ENCODE measurements at places on chromosomes 12 and 14.

GRCh38 chr12:54311051-54311450 is 10.2 kb upstream of the NFE2 start:
- no peak for DNase-seq

- DNase-seq: peak; percentile 52
Measured at GRCh38 chr14:21525962-21526671, at the start of gene SALL2. TSS of gene SALL2 (minus strand) at chr14:21526346. CDS start at chr14:21526127, 219 bp downstream.

DNA sequence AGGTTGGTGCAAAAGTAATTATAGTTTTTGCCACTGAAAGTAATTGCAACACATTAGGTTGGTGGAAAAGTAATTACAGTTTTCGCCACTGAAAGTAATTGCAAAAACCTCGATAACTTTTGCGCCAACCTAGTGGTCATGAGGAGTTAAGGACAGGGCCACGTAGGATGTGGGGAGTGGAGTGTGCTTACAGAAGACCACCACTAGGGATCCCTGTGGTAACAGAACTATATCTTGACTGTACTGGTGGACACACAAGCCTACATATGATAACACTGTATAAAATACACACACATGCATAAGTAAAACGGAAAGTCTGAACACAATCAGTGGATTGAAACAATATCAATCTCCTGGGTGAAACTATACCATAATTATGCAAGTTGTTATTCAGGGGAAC is 187.4 kb upstream of the ABCD2 start:
- DNase-seq: no peak

DNA sequence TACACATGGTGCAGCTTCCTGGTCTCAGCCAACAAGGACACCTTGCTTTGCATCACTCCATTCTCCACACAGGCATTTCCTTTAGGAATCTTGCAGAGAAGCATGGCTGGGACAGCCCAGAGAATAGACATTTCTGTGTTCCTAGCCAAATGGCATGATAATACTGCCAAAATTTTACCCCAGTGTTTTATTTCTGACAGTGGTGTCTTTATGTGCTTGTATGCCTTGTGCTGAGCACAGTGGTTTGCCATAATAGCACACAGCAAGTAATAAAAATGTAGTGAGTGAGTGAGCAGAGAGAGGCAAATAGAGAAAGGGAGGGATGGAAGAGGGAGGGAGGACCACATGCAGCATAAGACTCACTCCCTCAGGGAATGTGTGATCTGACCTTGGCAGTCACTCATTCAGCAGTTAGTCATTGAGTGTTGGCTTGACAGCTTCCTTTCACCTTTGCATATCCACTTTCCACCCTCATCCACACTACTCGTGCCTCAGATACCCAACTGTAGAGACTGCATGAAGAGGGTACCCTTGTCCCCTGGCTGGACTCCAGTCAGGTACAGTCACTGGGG is 212.8 kb upstream of the CCDC196 start:
- no peak for DNase-seq

- no peak for DNase-seq
Measured at GRCh38 chr14:37585971-37586796, 8.9 kb downstream of the FOXA1 start.

GRCh38 chr12:50082644-50083043 is 2.5 kb upstream of the SMARCD1 start:
- DNase-seq: no peak

- no peak for DNase-seq
Measured at GRCh38 chr14:21476523-21476924, 235 bp downstream of the RAB2B start.

DNA sequence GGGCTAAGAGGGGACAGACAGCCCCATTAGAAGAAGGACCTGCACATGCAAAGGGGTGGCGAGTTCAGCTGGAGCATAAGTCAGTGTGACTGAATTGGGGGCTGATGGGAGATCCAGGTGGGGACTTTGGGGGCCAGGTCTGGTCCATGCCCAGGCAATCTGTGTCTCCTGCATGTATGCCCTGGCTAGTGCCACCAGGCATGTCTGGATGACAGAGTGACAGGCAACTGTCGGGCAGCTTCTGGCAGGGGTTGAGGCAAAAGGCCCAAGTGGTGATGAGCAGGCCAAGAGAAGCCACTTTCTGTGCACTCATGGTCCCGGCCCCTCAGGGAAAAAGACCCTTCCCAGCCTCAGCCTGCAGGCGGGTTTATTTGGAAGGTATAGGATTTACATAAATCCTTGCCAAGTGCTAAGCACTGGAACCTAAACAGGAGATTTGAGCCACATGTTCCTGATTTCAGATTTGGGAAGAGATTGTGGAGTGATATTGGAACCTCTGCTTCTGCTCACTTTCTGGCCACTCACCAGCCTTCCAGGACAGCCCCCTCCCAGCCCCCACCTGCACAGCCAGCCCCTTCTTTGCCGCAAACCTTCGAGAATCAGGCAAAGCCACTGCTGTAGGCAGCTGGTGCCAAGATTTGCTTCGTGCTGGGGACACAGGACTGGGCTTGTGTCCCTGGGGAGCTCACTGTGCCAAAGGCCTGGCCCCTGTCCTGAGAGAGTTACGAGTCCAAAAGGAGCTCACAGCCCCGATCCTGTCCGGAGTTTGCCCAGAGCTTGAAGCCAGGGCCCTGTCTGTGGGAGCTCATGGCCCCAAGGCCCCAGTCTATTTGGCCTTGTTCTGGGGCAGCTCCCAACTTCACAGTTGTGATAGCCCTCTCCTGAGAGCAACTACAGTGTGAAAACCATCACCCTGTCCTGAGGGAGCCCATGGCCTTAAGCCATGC is 232.5 kb upstream of the RTL1 start:
- DNase-seq: no peak

- DNase-seq: no peak
Measured at GRCh38 chr14:99574099-99574880, 29.7 kb downstream of the CCDC85C start.

DNA sequence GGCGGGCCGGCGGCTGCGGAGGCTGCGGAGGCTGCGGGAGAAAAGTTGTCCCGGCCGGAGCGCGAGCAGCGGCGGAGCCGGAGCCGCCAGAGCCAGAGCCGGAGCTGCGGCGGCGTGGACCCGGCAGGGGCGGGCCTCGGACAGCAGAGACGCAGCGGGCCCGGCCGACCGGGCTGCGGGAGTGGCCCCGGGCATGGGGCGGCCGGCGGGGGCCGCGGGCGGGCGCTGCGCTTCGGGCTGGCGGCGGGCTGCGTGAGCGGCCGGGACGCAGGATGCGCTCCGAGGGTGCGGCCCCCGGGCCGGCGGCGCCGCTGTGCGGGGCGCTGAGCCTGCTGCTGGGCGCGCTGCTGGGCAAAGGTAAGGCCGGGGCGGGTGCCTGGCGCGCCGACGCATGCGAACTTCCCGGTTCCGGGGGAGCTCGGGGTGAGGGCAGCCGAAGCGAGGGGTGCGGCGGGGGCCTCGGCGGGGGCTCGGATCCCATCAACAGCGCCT is at the start of gene TMEM132C:
TMEM132C (plus strand) TSS at position 40 of the 492 bp plus-strand sequence; CDS start at position 273, 233 bp downstream.
- no peak for DNase-seq

GRCh38 chr12:116368196-116369194 is 91.0 kb upstream of the MED13L start:
- no peak for DNase-seq

DNA sequence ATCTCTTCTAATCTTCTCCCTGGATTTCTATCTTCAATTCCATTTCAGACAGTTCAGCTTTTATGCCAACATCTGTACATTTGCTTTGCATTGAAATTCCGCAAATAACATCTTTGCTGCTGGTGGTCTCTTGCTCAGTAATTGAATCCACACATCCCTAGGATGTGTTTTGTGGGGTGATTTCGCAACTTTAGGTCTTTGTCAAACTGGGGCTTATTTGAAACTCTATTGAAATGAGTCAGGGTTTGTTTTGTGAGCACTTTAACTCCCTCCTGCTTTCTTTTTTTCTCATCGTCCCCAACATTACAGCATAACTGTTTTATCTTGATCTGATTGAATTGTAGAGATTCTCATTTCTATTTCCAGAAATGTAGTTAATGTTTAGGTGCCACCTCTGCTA is 404.3 kb downstream of the NPAS3 start:
- DNase-seq: no peak

- DNase-seq: no peak
Measured at GRCh38 chr14:28879573-28879996, 113.0 kb downstream of the FOXG1 start.

DNA sequence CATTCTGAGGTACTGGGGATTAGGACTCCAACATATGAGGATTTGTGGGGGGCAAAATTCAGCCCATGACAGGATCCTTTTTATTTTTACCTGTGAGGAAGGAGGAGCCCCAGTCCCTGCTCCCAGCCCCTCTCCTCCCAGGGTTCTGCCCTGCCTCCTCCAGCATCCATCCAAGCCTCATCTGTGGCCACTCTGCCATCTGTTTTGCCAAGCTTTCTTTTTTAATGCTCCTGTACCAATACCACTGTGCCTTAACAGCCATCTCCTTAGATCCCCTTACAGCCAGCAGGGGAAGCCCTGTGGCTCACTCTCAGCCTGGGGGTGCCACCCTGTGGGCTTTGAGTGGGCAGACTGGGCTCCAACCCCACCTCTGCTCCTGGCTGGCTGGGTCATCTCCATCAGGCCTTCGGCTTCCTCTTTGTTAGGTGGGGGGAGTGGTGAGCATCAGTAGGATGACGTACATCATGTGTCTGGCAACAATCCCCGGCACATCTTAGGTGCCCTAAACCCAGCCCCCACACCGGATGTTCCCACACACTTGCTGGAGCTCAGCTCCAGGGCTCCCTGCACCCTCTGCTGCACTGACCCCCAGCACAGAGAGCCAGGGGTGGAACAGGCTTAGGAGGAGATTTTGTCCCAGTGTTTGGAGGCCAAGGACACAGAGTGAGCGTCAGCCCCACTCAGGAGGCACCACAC is 40.2 kb downstream of the CYP46A1 start:
- no peak for DNase-seq

DNA sequence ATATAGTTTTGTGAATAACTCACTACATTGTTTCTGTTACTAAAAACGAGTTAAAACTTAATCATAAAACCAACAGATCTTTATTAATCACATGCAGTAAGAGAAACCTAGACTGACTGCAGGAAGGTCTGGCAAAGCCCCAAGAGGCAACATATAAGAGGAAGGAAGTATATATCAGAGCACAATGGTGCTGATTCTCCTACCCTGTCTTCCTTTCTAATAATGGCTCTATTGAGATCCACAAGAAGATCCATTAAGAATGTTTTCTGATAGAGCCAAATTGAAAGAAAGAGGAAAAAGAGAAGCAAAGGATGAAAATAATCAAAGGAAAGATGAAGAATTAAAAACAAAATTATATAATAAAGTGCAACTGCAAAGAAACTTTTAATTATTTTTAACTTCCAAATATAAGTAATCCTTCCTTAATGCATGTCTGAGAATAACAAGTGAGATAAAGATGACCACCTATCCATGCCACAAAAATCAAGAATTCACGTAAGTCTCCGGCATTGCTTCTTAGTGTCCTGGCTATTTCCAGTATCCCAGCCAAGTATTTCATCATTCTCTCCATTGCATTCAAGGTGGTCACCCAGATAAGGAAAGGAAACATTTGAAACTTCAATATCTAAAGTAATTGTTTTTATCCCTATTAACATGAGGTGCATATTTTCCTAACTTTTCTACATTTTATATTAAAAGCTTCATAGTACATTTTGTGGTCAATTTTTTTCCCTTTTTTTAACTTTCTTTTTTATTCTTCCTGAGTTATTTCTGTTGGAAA is 62.2 kb downstream of the SOX5 start:
- no peak for DNase-seq

- no peak for DNase-seq
Measured at GRCh38 chr12:60863421-60863820, 1267.6 kb downstream of the SLC16A7 start.

DNA sequence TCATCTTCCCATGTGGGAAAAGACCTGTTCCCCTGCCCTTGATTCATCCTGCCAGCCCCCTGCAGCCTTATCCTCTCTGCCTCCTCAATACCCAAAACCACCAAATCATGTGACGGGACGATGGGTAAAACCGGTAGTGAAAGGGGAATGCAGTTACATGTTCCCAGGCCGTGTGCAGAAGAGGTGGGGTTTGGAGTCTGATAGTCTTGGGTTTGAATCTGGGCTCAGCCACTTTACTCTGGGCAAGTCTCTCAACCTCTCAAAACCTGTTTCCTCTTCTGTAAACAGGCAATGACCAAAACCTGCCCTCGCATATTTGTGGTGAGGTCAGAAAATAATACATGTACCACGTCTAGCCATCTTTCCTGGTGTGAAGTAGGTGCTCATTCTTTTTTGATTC is 123.0 kb downstream of the PLXNC1 start:
- DNase-seq: no peak

GRCh38 chr14:96095058-96095457 is 55.9 kb downstream of the C14orf132 start:
- no peak for DNase-seq

DNA sequence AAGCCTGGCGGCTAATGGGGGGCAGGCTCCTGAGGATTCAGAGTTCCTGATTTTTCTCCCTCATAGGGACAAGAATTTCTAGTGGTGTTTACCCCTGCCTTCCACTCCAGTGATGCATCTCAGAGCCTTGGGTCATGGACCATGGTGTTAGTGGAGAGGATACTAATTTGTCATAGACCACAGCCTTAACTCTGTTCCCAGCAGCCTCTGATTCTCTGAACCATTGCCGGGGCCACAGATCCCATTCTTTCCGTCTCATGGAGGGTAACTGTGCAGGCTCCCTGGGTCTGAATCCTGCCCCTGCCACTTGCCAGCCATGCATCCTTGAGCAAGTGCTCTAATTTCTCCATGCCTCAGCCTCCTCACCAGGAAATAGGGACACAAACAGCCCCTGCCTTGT is 55.1 kb downstream of the RPH3A start:
- no peak for DNase-seq

GRCh38 chr12:77521508-77522115 is 309.1 kb upstream of the NAV3 start:
- no peak for DNase-seq

DNA sequence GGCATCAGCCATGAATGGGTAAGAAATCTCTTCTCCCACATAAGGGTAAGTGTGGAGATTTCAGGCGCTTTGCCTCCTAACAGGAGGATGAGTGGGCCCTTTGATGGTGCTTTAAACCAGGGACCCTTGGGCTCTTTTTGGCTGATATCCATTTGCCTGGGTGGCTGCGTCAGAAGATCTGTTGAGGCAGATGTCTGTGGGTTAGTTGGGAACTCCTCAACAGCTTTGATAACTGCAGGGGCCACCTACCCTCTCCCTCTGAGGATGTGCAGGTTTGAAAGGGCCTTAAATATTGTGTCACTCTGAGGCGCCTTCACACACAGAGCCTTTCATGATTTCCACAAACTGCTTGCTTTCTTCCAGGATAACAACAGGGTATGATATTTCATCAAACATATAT is 210.7 kb downstream of the PPM1H start:
- no peak for DNase-seq

GRCh38 chr14:91745344-91745743 is 13.5 kb upstream of the CATSPERB start:
- DNase-seq: no peak

- no peak for DNase-seq
Measured at GRCh38 chr12:69068448-69068847, 135.5 kb upstream of the CPM start.

- no peak for DNase-seq
Measured at GRCh38 chr14:33454022-33454595, 496.8 kb downstream of the EGLN3 start.

DNA sequence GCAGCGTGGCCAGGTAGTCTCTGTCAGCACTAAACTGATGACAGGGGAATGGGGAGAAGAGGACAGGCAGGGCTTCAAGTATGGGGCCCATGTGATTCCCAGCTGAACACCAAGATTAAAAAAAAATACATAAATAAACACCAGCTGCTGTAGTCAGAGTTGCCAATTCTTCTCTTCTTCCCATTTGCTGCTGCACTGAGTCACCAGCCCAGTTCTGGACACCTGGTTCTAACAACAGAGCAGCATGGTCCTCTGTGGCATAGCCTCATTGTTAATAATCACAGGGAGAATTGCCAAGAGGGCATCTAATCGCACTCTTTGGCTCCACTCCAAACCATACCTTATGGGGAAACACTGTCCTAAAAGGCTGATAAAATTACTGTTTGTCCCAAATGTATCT is 15.1 kb downstream of the PPM1H start:
- no peak for DNase-seq
